ENCODE measurements at places on chromosomes 2 and 18.

- no peak for DNase-seq
Measured at GRCh38 chr2:86783615-86784339, 6.9 kb downstream of the CD8A start.

DNA sequence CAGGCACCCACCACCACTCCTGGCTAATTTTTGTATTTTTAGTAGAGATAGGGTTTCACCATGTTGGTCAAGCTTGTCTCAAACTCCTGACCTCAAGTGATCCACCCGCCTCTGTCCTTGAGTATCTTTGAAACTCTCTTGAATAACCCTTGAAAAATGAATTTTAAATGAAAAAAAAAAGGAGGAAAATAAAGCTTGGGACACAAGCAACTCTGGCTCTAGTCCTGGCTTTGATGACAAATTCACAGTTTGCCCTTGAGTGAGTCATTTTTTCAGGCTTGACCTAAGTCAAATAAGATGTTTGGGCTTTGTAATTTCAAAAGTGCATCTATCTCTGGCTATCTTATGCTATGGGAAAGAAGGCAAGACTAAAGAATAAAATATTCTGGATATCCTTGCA is 79.0 kb upstream of the TRIB2 start:
- no peak for DNase-seq

DNA sequence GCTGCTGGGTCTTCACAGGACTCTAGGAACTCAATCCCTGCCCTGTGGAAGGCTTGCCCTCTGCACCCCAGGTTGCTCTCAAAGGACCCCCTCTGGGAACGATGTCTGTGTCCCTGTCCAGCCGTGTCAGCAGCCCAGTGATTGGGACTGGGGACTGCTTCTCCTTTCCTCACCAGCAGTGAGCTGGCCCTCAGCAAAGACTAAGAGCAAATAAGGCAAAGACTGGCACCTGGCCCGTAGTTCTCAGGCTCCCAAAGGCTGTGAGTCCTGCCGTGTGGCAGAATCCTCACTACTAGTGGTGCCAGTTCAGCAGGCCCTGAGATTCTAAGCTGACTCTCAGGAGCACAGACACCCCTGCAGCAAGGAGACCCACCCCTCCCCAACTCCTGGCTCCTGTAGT is 47.8 kb downstream of the TMEM163 start:
- DNase-seq: no peak

GRCh38 chr2:174120346-174120745 is 128.0 kb downstream of the OLA1 start:
- DNase-seq: no peak

DNA sequence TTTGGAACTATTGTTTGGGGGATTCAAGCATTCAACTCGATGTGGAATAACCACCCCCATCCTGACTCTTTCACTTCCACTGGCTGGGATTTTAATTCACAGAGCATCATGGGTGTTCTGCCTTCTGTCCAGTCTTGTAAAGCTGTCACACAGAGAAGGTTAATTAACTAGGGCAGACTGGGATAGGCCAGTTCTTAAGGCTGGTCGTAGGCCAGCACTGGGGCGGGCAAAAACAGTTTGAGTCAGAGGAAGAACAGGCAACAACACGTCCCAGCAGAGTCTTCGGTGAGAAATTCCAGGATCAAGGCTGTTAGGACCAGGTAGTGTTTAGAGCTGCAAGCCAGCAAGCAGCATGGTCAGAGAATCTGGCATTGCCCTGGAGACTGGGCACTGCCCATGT is 4.0 kb upstream of the RNF152 start:
- no peak for DNase-seq

- DNase-seq: no peak
Measured at GRCh38 chr2:69950241-69950640, 11.2 kb downstream of the ASPRV1 start.

- DNase-seq: no peak
Measured at GRCh38 chr18:31791817-31792579, 31.3 kb upstream of the SLC25A52 start.

GRCh38 chr2:18551169-18551568 is 9.3 kb downstream of the RDH14 start:
- no peak for DNase-seq

DNA sequence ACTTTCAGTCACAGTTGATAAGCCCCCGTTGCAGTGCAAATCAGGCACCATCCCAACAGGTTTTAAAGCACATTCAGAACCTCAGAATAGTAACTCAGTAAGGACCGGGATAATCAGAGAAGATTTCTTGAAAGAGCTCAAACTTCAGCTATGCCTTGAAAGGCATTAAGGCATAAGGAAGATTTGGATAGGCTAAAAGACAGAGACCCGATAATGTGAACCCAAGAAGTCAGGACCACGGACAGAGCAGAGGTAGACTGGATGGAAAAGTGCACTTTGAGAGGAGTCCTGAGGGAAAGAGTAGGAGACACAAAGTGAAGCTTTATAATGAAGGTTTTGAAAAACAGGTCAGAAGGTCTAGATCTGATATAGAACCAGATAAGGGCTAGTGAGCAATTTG is 36.9 kb upstream of the KLF7 start:
- DNase-seq: no peak

DNA sequence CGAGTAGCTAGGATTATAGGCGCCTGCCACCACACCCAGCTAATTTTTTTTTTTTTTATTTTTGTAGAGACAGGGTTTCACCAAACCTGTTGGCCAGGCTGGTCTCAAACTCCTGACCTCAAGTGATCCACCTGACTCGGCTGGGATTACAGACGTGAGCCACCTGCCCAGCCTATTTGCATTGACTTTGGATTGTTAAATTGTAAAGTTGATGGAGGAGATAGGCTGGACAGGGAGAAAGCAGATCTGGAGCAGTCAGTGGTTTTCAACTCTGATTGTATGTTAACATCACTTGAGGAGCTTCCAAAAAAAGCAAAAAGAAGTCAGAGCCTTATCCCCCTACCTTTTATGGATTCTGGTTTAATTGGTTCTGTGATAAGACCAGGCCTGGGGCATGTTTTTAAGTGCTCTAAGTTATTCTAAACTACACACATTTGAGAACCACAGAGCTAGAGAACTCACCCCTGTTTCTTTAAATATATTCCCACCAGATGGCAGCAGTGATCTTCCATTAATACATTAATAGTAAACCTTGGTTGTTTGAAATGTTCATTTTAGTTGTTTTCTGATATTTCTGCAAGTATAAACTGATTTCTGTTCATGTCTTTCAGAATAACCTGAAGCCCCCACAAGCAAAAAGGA is 7.5 kb downstream of the C2orf49 start:
- DNase-seq: no peak

- no peak for DNase-seq
Measured at GRCh38 chr18:33116376-33116775, 324.1 kb downstream of the CCDC178 start.

DNA sequence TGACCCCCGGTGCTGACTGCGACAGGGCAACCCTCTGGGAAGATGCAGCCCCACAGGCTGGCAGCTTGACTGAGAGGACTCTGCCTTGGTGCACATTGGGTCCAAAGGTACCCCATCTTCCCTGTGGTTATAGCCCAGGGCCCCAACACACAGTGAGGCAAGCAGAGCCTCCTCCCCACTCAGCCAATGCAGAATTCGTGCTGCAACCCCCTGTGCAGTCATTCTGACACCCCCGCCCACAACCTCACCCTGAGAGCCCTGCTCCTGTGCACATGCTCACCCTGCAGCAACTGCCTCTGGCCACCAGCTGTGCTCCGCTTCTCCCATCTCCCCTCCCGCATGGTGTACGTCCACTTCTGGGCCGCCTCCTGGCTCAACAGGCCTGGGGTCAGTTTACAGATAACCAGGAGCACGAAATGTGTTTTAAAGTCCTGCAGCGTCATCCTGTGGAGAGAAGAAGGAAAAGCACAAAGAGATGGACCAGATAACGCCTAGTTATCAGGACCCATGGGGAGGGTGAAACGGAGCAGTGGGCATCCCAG is 24.4 kb downstream of the CAPN14 start:
- no peak for DNase-seq

GRCh38 chr2:236733156-236733555 is 163.5 kb downstream of the ACKR3 start:
- no peak for DNase-seq

DNA sequence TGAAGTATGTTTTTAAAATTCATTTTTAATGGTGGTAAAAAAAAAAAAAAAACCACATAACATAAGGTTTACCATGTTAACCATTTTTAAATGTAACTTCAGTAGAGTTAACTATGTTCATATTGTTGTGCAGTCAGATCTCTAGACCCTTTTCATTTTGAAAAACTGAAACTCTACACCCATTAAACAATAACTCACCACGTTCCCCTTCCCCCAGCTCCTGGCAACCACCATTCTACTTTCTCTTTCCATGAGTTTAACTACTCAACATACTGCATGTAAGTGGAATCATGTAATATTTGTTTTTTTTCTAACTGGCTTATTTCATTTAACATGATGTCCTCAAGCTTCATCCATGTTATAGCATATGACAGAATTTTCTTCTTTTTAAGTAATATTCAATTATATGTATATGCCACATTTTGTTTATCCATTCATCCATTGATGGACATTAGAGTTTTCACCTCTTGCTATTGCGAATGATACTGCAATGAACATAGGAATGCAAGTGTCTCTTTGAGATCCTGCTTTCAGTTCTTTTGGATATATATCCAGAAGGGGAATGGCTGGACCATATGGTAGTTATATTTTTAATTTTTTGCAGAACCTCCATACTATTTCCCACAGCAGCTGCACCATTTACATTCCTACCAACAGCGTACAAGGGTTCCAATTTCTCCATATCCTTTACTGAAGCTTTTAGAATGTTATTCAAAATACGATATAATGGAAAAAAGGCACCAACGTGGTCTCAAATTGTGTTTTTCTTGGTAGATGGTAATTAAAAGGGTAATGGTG is 91.0 kb downstream of the SPTBN1 start:
- no peak for DNase-seq

DNA sequence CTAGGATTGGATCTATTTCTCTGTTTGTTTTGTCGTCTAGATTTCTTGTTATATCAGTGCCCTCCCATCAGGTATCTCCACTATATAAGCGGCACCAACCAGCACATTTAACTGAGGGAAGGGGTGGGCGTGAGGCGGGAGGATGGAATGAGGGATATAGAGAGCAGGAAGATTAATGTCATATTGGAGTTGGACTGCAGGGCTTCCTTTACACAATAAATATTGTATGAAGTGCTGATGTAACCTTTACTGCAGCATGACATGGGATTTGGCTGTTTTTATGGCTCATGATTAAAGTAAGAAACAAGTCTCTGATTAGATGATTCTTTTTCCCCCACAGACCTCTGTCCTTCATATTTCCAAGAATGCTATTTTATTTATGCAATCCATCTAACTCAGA is 54.8 kb downstream of the TMEM200C start:
- DNase-seq: no peak

- DNase-seq: no peak
Measured at GRCh38 chr2:239583879-239584859, 183.3 kb upstream of the HDAC4 start.

DNA sequence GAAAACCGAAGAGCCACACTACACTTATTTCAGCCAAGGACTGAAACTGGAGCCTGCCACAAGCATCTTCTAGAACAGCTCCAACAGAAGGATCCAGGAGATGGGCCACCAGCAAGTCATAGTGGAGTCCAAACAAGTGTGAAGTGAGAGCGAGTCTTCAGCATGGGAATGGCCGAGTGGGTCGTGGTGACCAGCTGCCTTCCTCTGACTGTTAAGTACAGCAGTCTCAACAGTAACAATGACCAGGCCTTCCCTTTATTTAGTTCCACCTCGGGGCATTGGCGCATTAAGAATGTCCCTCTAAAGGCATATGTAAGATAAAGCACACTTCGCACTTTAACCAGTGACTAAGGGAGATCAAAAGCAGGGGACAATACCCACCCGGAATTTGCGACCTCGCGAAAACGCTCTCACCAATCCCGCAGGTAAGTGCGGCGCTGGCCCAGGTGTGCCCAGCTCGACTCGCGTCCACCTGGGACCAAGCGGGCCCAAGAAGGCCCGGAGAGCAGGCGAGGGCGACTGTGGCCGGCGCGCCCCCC is 1.1 kb downstream of the L3MBTL4 start:
- DNase-seq: no peak

DNA sequence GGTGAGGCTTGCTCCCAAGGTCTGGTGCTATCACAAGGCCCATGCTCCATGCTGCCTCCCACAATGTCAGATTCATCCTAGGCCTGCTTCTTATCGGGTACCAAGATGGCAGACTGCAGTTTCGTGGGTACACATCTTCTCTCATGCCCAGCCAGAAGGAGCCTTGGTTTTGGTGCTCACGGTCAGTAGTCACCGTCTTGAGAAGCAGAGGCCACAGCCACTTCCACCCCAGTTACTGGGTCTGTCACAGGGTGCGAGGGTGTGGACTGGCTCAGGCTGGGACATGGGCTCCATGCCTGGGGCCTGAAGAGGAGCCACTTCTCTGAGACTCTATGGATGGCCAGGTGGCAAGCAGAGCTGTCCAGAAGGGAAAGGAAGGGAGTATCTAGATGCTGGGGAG is 178.8 kb upstream of the HS6ST1 start:
- DNase-seq: no peak

DNA sequence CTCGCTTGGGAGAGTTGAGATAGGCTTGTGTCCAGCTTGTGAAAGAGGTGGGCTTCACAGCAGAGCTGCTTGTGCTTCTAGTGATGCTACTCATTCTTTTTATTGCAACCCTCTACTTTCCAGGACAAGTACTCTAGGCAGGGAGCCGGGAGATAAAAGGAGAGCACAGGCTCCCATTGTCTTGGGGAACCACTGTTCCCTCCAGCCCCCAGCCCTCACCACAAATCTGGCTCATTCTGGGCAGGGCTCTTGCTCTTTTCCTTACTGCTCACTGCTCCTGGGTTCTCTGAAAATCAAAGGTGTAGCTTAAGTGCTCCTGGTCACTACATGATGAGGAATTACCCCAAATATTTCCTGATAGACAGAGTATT is 81.4 kb downstream of the CABYR start:
- no peak for DNase-seq

- no peak for DNase-seq
Measured at GRCh38 chr2:11187083-11187619, 31.9 kb downstream of the SLC66A3 start.

DNA sequence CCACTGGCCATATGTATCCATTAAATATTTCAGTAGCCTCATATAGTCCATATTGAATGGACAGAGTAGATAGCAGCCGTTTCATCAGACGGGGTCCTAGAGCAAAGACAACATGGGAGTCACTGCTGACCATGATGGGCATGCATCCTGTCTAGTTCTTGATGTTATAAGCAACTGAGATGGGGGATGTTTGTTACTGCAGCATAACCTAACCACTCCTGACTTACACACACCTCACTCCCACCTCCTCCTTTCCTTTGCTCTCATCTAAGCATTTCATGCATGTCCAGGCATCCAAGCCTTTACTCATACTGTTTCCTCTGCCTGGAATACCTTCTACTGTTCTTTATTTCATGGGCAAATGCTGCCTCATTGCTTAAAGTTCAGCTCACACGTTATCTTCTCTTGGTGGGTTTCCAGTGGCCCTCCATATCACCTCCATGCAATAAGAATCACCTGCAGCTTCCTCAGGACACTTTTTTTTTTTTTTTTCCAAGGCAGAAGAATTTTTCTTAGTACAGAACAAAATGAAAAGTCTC is 87.8 kb downstream of the DDX1 start:
- DNase-seq: no peak

DNA sequence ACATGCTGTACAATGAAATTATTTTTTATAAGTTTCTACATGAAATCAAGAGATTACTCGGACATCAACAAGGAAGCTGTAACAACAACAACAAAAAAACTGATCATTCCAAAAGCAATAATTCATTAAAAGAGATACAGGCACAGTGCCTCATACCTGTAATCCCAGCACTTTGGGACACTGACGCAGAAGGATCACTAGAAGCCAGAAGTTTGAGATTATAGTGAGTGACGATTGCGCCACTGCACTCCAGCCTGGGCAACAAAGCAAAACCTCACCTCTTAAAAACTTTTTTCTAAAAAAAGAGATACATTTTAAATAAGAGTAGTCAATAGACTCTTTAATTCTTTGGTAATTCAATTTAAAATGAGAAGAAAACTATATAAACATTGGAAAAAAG is 364.3 kb downstream of the TNS1 start:
- DNase-seq: no peak

All from effector memory CD8-positive, alpha-beta T cell (primary cell).